ENCODE measurements at places on chromosomes 5 and 9.

- peak; percentile 3 for DNase-seq
Measured at GRCh38 chr5:157918811-157919742, 60.1 kb upstream of the CLINT1 start.

GRCh38 chr9:96619124-96619465, 548 bp downstream of the CDC14B start:
- DNase-seq = no peak

DNA sequence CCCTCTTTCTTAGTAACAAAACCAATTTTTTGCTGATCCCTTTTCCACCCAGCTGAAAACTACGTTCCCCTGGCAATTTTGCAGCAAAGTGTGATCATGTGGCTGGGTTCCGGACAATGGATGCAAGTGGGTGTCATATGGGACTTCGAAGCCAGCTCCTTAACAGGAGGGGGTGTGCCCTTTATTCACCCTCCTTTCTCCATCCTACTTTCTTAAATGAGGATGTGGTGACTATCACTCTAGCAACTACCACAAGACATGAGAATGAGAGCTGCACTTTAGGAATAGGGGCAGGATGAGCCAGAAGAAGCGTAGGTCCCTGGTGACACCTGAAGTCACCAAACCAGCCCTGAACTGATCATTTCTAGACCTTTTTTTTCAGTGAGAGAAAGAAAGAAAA, 58.9 kb downstream of the IRF1 start:
- DNase-seq = no peak

DNA sequence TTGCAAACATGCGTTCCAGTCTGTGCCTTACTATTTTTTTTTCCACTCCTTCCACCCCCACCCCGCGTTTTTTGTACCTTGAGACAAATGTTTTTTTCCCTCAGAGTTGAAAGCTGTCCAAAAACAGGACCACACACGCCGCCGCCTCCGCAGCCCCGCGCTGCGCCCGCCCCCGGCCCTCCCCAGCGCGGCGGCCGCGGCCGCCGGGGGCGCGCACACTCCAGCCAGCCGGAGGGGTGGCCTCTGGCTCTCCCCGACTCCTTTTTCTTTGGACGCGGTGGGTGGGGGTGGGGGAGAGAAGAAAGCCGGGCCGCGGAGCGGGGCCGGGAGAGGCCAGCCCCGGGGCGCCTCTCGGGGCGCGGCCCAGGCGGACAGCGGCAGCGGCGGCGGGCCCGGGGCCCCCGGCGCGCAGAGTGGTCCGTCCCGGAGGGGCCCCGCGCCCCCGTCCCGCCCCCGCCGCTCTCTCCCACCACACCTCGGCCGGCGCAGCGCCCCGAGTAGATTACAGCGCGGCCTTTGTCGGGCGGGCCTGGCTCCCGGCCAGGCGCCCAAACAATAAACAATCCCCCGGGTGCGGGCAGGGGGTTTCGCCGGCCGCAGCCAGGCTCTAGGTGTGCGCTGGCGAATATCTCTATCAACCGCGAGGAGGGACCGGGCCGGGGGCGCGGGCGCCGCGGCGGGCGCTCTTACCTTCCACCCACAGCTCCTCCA, 10.9 kb downstream of the PTCH1 start:
- DNase-seq = peak; percentile 40

- no peak for DNase-seq
Measured at GRCh38 chr5:72849546-72849945, 33.1 kb downstream of the TNPO1 start.

- no peak for DNase-seq
Measured at GRCh38 chr5:18003784-18004183, 369.5 kb downstream of the TAF11L14 start.

- no peak for DNase-seq
Measured at GRCh38 chr9:2125906-2126305, 110.8 kb downstream of the SMARCA2 start.

DNA sequence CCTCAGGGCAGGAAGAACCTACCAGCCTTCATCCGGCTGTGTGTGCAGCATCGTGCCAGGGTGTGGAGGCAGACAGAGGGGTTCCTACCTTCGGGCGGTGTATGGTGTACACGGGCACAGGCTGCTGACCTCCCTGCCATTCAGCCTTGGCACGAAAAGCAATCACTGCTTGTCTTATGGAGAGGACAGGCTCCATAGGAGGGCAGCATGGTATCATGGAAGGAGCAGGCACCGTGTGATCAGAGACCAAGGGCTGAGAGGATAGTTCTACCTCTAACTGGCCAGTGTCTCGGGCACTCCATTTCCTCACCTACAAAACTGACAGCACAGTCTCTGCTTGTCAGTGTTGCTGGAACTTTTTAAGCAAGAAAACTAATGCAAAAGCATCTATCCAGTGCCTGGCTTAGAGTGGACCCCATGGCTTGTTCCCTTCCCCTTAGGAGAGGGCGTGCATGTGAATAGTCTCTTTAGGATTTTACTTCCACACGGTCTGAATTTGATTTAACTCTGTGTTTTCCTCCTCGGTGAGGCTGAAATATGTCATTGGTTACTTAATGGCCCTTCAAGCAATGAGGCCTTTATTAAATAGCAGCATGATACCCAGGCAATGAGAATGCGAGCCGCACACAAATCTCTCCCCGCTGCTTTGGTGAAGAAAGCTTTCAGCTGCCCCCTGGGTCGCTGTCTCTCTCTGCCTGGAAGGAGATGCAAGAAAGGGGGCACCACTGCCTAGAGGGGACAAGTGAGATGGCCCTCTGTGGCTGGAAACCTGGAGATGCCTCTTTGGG, 22.2 kb downstream of the TTLL11 start:
- DNase-seq = no peak

- DNase-seq = no peak
Measured at GRCh38 chr9:137146527-137146918, 7.6 kb downstream of the GRIN1 start.

DNA sequence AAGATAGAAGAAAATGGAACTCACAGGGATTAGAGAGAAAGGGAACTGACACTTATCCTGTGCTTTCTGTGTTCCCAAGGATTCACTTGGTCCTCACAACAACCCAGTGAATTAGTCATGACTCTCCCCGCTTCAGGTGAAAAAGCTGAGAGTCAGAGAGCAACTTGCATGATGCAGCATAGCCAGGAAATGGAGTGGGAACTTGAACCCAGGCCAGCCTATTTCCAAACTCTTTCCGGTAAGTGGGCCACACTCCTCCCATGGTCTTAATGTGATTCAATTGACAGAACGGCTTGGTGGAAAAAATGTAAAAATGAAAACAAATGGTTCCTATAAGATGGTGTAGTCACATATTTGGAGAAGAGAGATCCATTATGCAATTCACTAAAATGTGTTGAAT, 45.9 kb upstream of the CEMIP2 start:
- no peak for DNase-seq

DNA sequence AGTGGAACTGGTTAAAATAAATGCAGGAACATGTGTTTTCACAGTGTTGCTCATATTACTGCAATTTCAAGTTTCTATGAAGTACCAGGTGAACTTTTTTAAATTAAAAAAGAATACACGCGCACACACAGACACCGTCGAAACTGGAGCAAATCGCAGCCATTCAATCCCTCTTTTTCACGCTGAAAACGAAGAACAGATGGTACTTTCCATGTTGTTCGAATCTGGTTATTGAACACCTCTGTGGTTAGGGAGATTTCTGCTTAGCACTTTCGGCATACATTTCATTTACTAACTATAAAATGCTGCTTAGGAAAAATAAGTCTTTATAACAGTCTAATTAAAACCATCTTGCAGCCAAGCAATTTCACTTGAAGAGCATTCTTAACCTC, 6.8 kb downstream of the ZNF608 start:
- no peak for DNase-seq

All from activated naive CD4-positive, alpha-beta T cell treated with Interleukin-2 at 50 U/mL for 16 hours (primary cell).